ENCODE measurements at places on chromosomes 1 and 21.

DNA sequence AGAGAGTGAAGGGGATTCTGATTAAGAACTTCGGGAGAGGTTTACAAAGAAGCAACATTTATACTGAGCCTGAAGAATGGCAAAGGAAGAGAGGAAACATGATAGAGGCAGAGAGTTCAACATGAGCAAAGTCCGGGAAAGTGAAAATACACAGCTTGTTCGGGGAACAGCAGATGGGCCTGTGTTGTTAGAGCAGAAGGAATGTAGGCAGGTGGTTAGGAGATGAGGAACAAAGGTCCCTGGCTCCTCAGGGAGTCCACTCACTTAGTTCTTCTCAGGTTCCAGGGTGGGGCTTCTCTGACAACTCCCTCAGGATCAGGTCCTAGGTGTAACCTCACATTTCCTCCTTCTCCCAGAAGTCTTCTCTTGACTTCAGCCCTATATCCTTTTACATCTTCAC is 5.1 kb upstream of the ZNF326 start:
- DNase-seq = peak; percentile 26

- no peak for DNase-seq
Measured at GRCh38 chr1:236311040-236311439, 29.3 kb upstream of the ERO1B start.

DNA sequence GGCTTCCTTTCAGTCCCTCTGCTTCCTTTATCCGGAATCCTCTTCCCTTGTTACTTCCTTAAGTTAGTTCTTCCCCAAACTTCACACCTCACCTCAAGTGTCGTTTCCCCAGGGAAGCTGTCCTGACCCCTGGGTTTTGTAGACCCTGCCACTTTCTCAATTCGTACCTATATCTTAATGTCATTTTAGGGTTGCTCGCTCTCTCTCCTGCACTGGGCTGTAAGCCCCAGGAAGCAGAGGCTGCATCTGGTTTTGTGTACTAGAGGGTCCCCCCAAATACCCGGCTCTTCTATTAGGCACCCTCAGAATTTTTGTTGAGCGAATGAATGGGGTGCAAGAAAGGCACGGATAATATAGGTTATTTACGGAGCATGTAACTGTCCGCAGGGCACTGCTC is 603 bp upstream of the OPRD1 start:
- DNase-seq = no peak

DNA sequence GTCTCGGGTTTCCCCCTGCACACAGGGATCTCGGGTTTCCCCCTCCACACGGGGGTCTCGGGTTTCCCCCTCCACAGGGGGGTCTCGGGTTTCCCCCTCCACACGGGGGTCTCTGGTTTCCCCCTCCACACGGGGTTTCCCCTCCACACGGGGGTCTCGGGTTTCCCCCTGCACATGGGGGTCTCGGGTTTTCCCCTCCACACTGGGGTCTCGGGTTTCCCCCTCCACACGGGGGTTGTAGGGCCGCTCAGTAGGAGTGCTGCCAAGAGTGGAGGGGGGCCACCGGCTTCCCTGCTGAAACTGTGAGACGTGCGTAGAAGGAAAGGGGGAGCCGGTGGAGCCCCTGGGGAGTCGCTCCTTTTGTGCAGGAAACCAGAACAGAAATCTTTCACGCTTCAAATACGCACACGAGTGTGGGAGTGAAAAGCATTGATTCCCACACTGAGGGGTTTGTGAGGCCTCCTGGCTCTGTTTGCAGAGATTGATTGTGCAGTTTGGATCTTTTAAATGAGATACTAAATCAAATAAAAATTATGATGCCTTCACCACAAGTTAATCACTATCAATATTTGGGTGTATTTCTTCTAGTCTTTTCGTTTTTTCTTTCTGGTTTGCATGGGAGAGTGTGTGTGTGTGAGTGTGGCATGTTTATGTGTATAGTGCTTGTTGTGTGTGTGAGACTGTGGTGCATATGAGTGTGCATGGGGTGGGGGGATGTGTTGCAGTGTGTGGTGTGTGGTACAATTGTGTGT is 54.3 kb upstream of the TRAPPC10 start:
- no peak for DNase-seq

DNA sequence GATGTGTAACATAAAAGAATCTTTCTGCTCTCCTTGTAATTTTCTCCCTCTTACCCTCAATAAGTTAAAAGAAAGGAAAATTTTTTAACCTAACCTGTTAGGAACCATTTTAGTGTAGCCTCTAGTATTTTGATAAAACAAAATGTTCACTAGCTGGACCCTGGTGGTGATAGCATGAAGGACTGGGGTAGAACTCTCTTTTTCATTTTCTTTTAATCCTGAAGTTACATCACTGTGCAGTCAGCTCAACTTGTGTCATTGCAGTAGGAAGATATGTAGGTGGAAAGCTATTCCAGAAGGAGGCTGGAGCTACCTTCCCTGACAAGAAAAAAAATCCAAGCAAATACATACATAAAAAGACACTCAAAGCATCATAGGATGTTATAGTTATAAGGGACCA is 39.3 kb downstream of the NFIA start:
- no peak for DNase-seq

GRCh38 chr1:45059829-45060228 is 47.8 kb downstream of the UROD start:
- DNase-seq = no peak

DNA sequence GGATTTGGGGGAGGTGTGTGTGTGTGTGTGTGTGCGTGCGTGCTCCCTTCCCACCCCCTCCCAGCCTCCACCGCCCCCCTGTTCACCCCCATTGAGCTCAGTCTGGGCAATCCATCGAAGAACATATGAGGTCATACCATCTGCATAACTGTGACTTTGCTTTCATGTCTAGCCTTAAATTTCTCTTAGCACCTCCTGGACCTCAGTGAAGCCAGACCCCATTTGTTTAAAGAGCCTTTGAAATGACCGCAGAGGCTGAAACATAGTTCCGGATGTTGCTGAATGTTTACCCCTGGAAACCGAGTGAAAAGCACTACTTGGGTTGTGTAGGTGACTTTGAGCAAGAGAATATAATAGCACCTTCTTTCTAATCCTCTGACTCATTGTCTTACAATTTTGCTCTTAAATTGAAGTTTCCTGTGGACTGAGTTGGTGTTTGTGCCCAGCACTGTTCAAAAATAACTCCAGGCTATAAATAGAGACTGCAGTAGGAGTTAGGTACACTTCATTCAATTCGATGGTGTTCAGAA is 75.4 kb downstream of the UBE4B start:
- no peak for DNase-seq

DNA sequence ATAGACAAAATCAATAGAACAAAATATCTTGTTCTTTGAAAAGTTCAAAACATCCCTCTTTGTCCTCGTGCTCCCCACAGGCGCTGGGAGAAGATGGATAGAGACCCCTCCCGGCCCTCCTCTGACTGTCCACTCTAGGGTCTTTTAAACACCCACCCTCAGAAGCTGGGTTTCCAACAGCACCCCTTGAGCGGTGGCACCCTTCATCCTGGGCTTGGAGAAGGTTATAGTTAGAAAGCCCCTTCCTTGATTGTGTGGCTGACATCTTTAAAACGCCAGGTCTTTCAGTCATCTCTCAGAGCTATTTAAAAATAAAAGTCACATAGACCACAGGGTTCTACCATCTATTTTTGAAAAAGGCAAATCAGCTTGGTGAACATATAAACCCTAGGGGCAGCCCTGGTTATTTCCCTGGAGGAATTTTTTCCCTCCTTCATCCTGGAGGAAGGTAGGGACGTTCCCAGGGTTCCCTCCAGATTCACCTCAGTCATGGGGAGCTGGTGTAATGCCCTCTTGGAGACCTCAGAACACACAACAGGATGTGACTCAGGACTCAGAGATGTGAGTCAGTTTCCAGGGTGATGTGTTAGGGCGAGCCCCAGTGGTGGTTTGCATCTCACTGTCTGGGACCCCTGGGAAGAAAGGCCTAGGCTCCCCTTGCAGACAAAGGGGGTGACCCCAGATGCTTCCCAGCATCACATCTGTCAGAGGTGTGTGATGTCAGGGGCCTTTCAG is 138.5 kb downstream of the CLIC6 start:
- DNase-seq = no peak

DNA sequence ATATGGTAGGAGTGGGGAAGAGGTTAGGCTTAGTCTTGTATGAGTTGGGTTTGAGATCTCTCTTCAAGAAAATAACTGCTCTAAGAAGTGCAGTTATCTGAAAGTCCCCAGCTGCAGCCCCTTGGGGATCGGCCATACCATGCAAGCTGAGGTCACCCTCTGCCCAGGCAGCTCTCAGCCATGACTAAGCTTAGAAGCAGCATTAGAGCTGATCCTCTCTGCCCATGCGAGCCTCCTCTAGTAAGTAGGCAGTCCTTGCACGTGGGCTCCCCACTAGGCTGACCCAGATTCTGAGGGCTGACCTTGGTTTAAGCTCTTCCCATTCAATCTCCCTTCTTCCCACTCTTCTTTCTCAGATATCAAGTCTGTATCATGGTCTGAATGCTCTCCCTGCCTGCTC is 121.0 kb upstream of the UBE2U start:
- no peak for DNase-seq

GRCh38 chr1:234897754-234898454 is 230.7 kb downstream of the TOMM20 start:
- DNase-seq = no peak

DNA sequence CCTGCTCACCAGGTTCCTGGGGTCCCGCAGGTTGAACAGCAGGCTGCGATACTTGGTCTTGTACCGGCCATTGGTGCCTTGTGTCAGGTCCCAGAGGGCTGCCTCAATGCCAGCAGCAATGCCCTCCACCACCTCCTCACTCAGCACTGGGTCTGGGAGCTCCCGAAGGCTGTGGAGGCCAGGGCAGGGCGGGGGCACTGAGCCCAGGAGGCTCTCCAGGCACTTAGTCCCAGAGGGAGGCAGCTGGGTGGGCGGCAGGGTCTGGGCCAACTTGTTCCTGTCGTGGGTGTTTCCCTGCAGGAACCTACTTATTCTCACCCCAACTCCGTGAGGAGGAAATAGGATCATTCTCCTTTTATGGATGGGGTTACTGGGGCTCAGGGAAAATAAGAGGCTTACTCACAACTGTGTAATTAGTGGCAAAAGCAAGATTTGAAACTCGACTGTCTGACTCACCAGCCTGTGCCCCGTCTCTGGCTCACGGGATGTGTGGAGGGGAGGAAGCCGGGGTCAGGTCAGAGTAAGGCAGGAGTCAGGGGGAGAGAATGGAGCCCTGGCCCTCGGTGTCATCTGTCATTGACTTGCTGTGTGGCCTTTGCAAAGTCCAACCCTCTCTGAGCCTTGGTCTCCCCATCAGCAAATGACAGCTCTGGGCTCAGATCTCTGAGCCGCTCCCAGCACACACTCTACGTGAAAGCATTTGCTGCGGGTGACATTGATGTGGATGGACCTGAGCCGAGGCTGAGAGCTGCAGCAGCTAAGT is 17.2 kb downstream of the SPOCD1 start:
- DNase-seq = no peak

DNA sequence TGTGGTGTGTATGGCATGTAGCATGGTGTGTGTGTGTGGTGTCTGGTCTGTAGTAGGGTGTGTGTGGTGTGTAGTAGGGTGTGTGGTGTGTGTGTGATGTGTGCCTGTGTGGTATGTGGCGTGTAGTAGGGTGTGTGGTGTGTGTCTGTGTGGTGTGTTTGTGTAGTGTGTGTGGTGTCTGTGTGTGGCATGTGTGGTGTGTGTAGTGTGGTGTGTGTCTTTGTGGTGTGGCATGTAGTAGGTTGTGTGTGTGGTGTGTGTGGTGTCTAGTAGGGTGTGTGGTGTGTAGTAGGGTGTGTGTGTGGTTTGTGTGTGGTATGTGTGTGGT is 85.5 kb downstream of the SYT2 start:
- DNase-seq = no peak

Data from NCI-H1417 (cell line).